ENCODE measurements at places on chromosomes 13 and 19.

DNA sequence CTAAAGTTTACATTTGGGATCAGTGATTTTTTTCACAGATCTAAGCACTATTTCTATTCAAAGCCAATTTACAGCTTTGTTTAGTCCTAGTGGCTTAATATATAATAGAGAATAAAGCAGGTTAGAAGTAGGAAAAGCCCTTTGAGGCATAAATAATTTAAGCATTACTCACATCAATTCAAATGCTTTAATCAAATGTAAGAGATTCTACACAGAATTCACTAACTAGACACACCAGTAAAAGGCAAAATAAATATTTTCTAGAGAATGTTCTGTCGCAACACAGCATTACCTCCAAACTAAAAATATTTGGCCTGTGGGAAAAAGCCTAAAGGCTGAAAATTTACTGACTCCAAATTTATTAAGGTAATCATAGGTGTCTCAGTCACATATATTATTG is 31.3 kb downstream of the KCTD12 start:
- no peak for DNase-seq

DNA sequence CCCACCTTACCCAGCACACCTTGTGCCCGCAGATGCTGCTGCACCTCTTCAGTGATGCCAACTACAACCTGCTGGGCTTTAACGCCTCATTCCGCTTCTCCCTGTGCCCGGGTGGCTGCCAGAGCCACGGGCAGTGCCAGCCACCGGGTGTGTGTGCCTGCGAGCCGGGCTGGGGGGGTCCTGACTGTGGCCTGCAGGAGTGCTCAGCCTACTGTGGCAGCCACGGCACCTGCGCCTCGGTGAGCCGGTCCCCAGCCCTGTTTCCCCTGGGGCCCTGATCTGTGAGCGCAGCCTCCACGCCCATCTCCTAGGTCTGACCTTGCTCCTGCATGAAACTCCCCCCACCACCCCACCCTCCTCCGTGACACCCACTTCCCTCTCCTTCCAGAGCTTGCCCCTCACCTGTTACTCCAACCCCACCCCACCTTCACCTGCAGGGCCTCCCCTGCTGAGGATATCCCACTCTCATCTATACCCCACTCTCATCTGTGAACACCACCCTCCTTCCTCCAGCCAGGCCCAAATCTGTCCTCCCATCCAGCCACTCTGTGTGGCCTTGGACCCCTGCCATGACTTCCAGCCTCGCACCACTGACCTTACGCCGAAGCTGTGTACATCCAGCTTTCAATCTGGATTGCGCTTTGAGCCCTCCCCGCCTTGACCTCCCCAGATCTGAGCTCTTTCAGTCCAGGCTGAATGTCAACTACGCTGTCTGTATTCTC is 8.7 kb downstream of the MEGF8 start:
- DNase-seq, result no peak

- no peak for DNase-seq
Observed at GRCh38 chr19:39308531-39309304, 11.9 kb downstream of the LRFN1 start.

GRCh38 chr13:28755546-28755870 is 36.7 kb upstream of the SLC46A3 start:
- DNase-seq, result no peak

DNA sequence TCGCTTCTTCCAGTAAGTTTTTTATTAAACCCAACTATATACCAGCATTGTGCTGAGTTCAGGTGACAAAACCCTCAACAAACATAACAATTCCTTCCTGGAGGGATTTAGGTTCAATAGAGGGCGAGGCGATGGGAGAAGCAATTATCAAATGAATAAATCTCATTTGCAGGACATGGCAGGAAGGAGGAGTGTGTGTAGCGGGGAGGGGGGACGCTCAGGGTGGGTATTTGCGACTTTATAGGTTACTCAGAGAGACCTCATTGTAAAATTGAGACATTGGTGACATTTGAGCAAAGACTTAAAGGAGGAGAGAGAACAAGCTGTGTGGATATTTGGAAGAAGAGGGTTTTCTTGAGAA is 3.9 kb downstream of the C3 start:
- no peak for DNase-seq

GRCh38 chr13:64397701-64398100 is 2832.4 kb downstream of the PCDH9 start:
- DNase-seq, result no peak

DNA sequence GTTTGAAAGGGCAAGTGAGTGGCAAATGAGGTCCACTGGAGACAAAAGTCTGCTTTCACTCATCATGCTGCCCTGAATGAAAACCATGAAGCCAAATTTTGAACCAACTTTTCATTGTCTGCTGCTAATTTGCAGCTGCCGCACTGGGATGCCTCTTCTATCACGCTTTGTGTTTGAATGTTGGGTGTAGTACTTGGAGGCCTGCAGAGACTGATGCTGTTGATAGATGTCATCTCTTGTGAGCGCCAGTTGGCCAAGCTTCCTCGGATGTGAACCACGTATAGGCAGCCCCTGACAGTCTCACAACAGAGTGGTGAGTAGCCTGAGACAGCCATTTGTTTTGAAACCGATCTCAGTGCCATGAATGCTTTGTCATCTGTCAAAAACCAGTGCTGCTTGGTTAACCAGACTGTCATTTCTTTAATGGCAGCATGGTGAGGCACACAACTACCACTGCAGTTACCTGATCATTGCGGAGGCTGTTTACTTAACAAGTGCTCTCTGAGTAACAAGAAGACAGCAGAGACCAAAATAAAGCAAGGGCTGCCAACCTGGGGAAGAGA is 31.2 kb upstream of the SLC10A2 start:
- peak; percentile 95 for DNase-seq

DNA sequence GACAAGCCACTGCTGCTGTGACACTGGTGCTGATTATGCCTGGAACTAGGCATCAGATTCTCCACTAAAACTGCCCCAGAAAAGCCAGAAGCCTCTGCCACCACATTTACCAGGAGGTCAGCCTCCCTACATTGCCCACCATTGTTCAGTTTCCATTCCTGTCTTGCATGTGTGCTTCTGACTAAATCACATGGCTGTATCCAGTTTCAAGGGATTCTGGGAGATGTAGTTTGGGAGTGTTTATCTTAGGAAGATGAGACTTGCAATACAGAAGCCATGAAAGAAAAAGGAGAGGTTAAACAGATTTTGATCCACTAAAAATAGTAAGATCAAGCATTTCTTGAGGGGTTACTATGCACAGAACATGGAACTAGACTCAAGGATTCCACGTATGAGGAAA is 40.7 kb upstream of the SERPINE3 start:
- no peak for DNase-seq

DNA sequence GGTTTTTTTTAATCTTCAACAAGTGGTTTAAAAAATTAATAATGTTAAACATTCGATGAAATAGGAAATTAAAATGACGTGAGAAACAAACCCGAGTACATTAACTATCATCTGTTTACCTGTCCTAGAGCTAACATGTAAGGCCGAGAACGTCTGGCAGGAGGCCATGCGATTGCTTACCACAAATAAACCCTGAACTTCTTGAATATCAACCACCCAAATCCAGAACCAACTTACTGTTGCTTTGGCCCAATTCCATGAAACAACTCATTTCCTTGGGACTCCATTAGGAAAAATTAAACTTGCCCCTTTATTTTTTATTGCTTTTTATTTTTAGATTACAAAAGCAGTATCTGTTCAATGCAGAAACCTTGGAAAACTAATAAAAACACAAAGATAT is 228.9 kb upstream of the IRS2 start:
- DNase-seq, result no peak

GRCh38 chr13:113466383-113466782 is 13.1 kb upstream of the ADPRHL1 start:
- DNase-seq, result no peak

- no peak for DNase-seq
Observed at GRCh38 chr13:51063909-51064308, 47.2 kb downstream of the C13orf42 start.

GRCh38 chr19:39363901-39364457 is 21.8 kb downstream of the SAMD4B start:
- peak; percentile 97 for DNase-seq

- no peak for DNase-seq
Observed at GRCh38 chr19:12867120-12868099, 13.8 kb downstream of the DNASE2 start.

DNA sequence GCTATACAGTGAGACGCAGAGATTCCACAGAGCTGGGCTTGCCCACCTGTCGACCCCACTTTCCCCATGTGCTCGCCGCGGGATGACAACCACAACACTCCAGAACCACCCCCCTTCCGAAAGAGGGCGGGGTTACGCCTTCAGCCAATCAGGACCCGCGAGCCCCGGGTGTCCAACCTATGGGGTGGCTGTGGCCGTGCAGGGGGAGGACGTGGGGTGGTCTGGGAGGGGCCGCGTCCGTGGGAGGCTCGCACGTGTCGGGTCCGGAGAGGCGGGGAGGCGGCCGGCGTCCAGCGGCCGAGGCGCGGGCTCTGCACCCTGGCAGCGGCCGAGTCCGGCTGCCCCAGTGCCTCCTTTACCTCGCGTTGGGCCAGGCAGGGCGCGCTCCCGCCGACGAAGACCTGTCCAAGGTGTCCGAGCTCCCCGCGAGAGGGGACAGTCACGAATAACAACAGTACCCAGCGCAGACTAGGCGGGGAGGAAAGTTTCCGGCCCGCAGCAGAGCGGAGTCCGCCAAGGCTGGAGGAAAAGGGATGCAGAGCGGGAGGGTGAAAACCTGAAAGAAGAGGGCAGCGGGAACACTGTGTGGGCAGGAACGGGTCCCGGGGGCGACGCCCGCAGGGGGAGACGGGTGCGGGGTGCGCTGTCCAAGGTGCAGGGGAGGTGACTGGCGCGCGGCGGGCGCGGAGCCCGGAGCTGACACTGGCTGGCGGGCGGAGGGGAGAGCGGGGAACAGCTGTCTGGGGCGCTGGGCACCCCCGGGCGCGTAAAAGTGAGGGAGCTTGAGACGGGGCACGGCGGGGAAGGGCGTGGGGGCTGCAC is 911 bp downstream of the ENOX1 start:
- peak; percentile 92 for DNase-seq

GRCh38 chr13:24693862-24694471 is 13.8 kb downstream of the ATP12A start:
- DNase-seq, result peak; percentile 40

DNA sequence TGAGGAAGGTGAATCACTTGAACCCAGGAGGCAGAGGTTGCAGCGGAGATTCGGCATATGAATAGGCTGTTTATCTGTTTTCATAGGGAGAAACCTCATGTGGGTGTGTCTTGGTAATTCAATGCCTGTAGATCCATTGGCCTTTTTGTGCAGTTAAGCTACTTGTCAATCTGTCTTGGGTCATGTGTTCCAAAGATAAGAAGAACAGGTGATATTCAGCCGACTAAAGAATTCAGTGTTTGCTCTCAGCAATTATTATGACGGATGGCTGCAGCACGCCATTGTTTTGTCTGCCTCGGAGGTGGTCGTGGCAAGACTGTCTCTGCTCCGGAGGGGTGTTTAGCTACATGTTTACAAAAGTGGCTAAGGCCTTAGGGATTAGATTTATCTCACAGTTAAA is 573.0 kb upstream of the PCDH9 start:
- DNase-seq, result no peak

GRCh38 chr13:103788061-103788652 is 721.9 kb upstream of the SLC10A2 start:
- DNase-seq, result peak; percentile 2

GRCh38 chr19:18850471-18851375 is 19.0 kb downstream of the UPF1 start:
- DNase-seq, result no peak

DNA sequence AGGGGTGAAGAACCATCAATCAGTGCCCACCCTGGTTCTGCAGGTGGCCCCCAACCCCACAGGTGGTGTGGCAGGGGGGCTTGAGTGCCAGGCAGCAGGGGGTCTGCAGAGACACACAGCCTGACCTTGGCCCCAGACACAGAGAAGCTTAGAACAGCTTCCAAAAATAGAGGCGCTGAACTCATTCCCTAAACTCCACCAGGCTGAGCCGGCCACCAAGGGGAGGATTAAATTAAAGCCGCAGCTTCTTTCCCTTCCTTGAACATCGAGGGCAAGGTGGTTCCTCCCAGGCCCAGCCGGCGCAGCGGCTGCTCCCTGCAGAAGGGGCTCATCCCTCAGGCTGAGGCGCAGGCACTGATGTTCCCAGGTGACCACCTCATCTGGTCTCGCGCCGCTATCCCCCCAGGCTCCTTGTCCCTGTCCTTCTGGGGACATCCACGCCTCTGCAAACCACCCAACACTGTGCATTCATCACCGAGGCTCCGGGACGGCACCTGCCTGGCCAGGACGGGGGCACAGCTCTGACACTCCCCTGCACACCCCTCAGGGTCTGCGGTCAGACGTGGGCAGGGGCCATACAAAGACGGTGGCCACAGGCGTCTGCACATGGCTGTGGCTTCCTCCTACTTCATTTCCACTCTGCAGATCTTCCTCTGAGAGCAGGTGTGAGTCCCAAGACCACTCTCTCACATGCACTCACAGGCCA is 30.9 kb downstream of the LAMP1 start:
- DNase-seq, result no peak
